Stimulated activated CD4-positive, alpha-beta T cell treated with anti-CD3 and anti-CD28 coated beads, Interleukin-1b, Interleukin-23, amount 100 ng/mL, for 1 hour (primary cell): ENCODE measurements at places on chromosomes 5 and 9.

- no peak for DNase-seq
These were observed 335.7 kb upstream of the PIK3R1 start for GRCh38 chr5:67879620-67880510.

GRCh38 chr5:80093796-80094195 lies 58.6 kb downstream of the THBS4 start:
- no peak for DNase-seq

GRCh38 chr9:19161257-19162025 lies 34.1 kb upstream of the PLIN2 start:
- no peak for DNase-seq

GRCh38 chr5:122947372-122947771 lies 89.2 kb downstream of the PPIC start:
- no peak for DNase-seq

DNA sequence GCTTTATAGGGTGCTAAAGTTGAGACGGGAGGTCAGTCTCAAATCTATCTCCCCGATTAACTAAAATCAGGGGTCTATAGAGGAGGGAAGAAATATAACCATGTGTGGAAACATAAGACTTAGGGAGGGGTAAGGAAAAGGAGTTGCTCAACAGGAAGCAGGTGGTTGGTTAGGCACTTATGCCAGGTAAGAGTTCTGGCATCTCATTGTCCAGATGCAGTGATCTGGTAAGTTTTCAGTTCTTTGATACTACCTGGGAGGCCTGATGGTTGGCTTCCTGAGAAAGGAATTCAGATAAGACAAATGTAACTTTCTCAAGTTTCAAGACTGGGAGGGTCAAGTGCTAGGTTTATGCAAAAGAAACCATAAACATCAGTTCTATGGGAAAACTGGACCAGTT lies 47.7 kb downstream of the CERT1 start:
- no peak for DNase-seq

DNA sequence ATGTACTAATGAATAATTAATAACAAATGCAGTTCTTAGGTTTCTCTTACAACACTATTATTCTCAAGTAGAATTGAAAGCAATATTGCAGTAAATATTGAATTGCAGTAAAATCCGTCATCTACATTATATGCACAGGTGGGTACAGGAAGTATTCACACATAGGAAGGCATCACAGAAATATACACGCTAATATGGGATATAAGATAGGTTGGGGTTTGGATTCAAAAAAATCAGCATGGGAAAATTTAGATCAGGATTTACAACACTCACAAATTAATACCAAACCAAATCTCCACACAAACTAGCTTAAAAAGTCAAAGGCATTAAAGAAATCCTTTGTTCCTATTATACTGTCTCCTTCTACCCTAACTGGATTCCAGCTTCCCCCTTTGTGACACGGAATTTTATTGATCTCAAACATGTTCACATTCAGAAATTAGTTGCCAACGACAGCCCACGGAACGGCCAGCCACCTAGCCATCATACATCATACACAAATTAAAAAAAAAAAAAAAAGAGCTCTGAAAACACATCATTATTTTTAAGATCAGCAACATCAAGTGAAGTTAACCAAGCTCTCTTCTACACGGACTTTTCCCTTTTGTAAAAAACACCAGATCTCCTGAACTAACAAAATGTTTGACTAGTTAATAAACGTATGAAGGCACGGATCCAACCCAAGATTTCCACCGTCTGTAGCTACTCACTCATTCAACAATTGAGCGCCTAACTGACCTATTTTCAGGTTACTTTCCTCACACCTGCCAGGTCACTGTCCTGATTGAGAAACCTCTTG lies 2.2 kb downstream of the NR6A1 start:
- DNase-seq = no peak

DNA sequence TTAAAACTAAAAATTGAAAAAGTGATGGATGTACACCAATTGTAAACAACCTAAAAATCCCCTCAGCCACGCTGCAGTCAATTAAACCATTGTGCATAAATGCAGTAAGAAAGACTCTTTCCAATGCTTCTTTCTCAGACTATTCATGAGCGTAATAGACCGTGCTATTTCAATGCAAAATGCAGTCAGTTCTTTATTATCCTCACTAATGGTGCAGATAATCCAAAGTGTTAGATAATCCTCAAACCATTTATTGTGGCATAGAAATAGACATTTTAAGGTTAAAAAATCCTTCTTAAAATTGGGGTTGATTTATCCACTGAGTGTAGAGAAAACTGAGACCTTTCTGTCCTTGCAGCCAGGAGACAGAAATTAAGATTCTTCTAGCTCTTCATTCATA lies 1862.8 kb downstream of the EFNA5 start:
- DNase-seq = no peak

GRCh38 chr9:124908098-124908497 lies 32.8 kb downstream of the GOLGA1 start:
- no peak for DNase-seq

GRCh38 chr9:2015581-2016407 lies 647 bp downstream of the SMARCA2 start:
- DNase-seq = peak; percentile 18

- no peak for DNase-seq
These were observed 17.2 kb upstream of the C5orf15 start for GRCh38 chr5:133985540-133986180.

GRCh38 chr9:16715404-16715803 lies 155.1 kb downstream of the BNC2 start:
- DNase-seq = no peak

DNA sequence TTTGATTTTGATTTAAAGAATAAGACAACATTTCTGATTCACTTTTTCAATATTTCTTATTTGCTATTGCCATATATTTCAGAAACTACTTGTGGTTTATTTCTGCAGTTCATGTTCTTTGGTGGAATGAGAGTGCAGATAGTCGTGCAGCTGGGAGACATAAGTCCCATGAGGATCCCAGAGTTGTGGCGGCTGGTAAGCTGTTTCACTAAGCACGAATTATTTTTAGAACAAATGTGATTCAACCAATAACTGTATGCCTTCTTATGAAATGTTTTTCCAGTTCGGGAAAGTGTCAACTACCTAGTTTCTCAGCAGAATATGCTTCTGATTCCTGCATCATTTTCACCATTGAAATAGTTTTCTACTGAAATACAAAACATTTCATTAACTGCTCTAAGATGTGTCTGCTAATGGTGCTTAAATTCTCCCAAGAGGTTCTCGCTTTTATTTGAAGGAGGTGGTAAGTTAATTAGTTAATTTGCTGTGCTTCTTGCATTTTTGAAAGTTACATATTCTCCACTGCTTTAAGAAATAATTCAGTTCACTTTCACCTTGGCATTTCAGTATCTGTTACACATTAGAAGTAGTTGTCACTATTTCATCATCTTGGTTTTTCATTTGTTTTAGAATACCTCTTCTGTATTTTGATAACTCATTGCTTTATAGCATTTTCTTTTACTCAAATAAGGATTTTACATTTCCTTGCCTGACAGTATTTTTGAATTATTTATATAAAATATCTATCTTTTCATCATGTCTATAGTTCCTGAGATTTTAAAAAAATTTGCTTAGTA lies 9.0 kb downstream of the NIPSNAP3B start:
- DNase-seq = no peak

DNA sequence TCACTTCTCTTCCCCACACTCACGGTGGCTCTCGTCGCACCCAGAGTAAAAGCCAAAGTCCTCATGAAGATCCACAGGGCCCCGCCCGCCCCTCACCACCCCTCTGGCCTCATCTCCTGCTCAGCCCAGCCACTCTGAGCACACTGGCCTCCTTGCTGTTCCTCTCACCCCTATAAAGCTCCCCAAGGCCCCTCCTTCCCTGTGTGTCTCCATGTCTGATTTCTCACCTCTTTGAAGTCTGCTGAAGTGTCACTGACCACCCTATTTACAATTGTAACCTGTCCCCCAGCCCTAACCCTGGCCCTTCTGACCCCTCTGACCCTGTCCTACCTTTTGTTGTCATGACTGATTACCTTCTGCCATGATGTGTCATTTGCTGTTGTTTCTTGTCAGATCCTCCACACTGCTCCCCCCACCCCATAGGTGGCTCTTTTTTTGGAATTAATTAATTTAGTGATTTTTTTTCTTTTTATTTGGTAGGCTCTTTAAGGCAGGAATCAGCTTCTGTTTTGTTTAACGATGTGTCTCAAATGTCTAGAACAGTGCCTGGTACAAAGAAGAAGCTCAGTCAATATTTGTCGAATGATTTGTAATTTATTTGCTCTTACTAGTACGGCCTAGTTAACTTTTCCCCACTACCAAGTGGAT lies 90.2 kb downstream of the IQGAP2 start:
- DNase-seq = no peak

- DNase-seq = no peak
These were observed 173.5 kb downstream of the C5orf15 start for GRCh38 chr5:133794771-133795415.

DNA sequence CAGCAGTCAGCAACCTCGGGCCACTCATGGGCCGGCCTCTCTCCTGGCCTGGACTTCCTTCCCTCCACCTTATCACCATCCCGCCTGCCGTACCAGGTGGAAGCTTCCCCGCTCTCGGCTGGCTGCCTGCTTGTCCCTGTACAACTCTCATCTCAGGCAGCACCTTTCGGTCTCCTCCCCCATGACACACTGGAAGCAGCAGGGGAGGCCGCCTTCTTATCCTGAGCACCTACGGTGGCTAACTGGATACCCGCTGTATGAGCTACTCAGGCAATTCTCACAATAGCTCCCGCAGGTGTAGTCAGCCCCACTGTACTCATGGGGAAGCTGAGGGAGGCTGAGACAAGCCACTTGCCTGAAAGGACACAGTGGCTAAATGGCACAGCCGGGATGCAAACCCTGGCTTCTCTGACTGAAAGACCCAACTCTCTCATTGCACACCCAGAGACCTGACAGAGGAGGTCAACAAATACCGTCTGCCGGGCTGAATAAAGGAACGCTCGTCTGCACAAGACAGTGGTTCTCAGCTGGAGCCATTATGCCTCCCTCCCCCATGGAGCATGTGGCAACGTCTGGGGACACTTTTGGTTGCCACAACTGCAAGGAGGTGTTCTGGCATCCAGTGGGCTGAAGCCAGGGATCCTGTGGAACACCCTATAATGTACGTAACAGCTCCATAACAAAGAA lies 9.6 kb downstream of the STK10 start:
- DNase-seq = no peak

GRCh38 chr5:41071975-41072374 lies 833 bp upstream of the MROH2B start:
- no peak for DNase-seq

GRCh38 chr5:111584651-111585050 lies 72.3 kb upstream of the STARD4 start:
- no peak for DNase-seq

DNA sequence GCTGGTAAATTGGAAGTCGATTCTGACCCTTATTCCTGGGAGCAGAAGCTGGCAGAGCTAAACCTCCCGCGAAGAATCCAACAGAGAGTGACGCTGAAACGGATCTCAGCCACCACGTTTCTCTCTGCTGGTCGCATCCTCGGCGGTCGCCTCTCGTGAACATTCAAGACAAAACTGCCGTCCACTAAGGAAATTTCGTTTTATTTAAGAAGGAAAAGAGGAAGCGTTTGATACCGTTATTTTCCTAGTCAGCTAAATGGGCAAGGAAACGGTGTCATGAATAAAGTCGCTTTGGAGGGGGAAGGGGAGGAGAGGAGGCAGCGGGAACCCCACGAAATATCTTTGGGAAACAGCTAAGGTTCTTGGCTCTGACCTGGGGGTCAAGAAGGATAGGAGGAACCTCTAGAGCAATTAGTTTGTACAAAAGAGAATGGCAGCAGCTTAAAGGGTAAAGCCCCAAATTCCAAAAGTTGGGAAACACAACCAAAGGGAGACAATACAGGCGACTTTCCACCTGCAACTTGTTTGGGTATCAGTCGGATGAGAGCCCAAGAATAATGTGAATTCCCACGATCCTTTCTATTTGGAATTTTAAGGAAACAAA lies 1.9 kb downstream of the FOXB2 start:
- no peak for DNase-seq

- DNase-seq = no peak
These were observed 149.4 kb downstream of the CWC27 start for GRCh38 chr5:64918083-64918482.

GRCh38 chr9:96430377-96430776 lies 12.2 kb upstream of the ZNF367 start:
- no peak for DNase-seq

- DNase-seq = no peak
These were observed 43.6 kb upstream of the LRRTM2 start for GRCh38 chr5:138918686-138919085.

- peak; percentile 20 for DNase-seq
These were observed 47.1 kb upstream of the MATR3 start for GRCh38 chr5:139246394-139246793.

DNA sequence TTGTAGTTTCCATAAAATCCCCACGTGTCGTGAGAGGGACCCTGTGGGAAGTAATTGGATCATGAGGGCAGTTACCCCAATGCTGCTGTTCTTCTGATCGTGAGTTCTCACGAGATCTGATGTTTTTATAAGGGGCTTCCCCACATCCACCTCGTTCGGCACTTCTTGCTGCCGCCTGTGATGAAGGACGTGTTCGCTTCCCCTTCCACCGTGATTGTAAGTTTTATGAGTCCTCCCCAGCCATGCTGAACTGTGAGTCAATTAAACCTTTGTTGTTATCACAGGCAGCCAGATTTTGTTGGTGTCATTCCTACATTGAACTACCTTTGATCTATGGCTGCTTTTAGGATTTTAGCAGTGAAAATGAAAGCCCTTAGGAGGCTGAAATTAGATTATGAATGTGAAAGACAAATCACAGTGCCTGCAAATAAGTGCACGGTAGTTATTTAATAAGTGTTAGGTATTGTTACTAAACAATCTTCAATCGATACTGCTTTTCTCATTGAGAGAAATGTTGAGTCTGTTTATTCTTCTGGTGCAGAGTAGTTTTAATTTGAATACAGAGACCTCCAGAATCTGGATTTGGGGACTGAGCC lies 68.0 kb upstream of the C6 start:
- no peak for DNase-seq
